ENCODE measurements at places on chromosomes 11 and 22. TPM values are rescaled to one million over a fixed set of nuclear protein-coding genes. Genes with fewer than 3 reads are reported as not detected.

The GDPD4 gene
- total RNA-seq, result not detected

The TOLLIP gene
- 49.3 TPM for total RNA-seq

- DNase-seq, result peak; percentile 48
Measured at GRCh38 chr11:43947003-43947500, 4.6 kb downstream of the C11orf96 start.

DNA sequence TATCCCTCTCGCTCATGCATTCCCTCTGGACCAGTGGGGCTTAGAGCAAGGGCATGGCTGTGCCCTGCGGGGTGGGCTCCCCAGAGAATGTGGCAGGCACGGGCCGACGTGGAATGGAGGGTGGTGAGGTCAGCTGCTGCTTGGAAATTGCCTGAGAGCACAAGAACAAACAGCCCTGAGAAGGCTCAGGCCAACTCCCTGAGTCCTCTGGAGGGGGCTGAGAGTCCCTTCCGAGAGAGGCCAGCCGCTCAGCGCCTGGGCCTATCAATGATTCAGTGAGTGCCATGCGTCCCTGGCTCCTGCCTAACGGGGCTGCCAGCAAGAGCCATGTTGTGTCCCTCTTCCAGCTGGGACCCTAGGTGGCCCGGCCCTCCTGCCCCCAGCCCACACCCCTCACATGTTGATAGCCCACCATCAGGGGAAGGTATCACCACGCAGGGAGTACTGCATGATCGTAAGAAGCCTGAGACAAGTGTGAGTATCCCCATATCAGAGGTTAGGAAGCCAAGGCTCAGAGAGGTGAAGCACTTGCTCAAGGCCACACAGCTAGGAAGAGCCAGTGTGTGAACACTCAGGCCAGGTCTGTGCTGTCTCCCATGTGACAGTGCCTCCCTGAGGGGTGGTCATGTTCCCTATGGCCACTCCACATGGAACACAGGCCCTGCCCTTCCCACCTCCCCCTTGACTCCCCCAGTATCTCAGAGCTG, 55.8 kb downstream of the NECTIN1 start:
- DNase-seq, result no peak

Measured in hematopoietic multipotent progenitor cell (in vitro differentiated cells).